ENCODE measurements at places on chromosomes 16 and 17.

DNA sequence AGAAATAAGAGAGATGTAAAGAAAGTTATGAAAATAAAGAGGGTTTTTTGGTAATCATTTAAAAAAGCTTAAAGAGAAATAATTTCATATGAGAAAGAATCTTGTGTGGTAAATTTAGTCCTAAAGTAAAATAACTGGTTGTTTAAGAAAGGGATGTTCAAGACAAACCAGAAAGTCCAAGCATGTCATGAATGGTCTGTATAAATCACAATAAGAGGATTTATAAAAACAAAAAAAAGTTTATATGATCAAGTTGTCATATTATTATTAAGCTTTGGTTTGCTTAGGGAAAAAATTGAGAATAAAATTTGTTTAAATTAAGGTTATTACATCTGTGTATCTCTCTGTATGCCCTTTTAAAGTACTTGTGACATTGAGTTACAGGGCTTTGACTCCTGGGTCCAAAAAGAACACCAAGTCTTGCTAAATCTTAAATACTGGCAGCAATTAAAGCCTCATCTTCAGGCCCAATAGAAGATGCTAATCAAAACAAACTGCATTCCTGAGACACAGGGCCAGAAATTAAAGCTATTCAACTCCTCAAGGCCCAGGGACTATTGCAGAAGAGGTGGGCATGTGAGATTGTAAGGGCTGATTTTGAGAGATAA, 15.6 kb upstream of the TRIM25 start:
- no peak for DNase-seq

DNA sequence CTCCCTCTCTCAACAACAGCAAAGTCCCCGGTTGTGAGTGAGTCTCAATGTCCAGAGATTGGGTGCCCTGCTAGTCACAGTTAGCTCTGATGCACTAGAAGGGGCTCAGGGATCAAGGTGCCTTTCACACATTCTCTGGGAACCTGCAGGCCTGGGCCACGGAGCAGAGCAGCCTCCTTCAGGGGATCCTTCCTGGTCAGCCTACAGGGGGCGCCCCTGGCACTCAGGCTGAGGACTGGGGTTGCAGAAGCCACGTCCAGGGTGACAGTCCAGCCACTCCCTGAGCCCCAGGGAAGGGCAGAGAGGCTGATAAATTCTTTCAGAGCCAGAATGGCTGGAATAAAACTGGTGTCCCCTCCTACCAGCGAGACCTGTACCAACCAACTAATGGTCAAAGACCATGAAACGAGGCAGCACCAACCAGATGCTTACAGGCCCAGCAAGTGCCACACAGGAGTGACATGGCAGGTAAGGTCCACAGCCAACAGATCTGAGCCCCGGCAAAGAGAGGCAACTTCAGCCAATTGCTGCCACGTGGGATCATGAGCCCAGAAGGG, 43.5 kb downstream of the ST3GAL2 start:
- no peak for DNase-seq

- DNase-seq: no peak
Measured at GRCh38 chr17:30236766-30237165, 1.3 kb upstream of the SLC6A4 start.

DNA sequence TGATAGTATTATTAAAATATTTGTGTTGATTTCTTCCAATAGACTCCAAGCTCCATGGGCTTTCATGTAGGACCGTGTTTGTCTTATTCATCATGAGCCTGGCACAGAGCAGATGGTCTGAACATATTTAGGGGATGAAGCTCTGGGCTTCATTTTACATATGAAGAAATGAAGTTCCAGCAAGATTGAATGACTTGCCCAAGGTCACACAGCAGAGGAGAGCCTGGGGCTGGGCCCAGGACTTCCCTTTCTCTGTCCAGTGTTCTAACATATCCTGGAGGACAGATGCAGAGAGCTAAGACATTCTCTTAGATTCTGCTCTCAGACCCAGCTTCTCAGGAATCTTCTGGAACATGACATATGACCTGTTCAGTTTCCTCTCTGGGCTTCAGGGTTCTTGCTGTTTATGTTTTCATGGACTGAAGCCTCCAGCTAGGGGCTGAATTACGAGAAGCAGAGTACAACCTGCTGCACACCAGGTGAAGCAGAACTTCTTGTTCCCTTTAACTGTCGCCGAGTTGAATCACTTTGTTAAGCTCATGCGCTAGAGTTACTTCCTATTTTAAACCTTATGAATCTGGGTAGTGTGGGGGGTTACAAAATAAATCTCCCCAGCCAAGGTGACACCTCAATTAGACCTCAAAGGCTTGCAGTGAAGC, 53.6 kb downstream of the GPRC5B start:
- no peak for DNase-seq

DNA sequence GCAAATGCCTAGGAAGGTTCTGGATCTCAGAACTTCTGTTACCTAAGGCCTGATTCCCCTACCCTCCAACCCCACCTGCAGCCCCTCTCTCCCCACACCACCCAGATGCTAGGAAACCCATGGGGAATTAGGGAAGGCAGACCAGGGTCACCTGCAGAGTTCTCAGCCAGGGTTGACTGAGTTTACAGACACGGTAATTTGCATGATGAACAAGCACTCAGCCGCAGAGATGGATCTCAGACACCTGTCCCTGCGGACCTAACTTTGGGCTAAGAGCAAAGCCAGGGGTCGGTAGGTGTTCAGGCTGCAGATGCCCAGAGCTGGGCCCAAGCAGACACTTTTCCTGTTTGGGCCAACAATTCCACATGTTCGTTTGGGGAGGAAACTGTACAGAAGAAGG, 2.9 kb downstream of the ABI3 start:
- no peak for DNase-seq

DNA sequence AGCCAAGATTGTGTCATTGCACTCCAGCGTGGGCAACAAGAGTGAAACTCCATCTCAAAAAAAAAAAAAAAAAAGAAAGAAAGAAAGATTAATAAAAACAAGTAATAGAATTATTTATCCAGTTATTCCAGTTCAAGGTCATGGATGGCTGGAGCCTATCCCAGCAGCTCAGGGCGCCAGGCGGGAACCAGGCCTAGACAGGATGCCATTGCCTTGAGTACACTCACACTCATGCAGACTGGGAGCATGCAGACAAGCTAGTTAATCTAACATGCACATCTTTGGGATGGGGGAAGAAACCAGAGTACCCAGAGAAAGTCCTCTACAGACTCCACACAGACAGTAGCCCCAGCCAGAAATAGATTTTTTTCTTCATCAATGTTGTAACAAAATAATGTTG, 17.9 kb downstream of the PDP2 start:
- DNase-seq: no peak

DNA sequence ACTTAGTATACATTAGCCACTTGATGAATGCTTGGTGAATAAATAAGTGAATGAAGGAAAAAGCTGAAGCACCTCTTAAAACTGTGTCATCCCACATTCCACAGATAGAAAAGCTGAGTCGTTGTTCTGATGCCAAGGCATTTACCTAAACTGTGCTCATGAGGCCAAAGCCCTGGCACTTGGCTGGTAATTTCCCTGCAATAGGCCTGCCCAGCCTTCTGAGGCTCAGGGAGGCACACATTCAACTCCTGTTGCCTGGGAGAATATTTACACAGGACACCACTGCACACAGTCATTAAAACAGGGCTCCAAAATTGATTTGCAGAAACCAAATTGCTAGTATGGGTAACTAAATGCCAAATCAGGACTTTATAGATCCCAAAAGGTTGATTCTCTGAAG, 333.0 kb upstream of the C16orf82 start:
- no peak for DNase-seq

GRCh38 chr17:79137789-79138165, 63.2 kb downstream of the ENGASE start:
- DNase-seq: no peak
